ENCODE measurements at places on chromosomes 7 and 10.

GRCh38 chr10:129099992-129100391 is 367.0 kb upstream of the MGMT start:
- DNase-seq = no peak

DNA sequence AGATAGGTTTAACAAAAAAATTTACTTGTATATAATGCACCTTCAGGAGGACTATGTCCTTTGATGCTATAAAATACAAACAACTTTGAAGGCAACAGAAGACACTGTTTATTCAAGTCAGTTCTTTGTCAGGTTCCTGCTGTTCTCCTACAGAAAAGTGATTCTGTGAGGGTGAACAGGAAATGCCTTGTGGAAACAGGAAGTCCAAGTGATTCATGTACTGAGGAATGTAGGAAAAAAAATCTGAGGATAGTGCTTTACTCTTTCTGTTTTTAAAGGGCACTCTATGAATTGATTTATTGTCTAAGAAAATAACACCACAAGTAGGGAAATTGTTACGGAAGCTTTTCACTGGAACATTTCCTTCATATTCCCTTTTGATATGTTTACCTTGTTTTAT is 171.9 kb downstream of the HDAC9 start:
- DNase-seq = no peak

DNA sequence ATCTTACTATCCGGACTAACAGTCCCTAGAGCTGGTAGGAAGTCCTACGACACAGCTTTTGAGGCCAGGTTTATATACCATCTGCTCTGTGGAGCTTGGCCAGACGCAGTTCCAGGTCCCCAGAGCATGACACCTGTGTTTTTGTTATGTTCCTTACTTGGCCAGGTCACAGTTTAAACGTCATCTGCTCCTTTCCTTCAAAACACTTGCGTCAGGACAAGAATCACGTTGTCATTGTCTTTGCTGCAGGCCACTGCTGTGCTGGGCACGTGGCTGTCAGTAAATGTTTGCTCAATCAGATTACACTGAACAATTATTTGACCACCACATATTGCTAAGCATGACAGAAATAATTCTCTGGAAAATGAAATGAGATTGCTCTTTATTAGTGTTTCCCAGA is 23.9 kb downstream of the SLC18A2 start:
- DNase-seq = no peak

DNA sequence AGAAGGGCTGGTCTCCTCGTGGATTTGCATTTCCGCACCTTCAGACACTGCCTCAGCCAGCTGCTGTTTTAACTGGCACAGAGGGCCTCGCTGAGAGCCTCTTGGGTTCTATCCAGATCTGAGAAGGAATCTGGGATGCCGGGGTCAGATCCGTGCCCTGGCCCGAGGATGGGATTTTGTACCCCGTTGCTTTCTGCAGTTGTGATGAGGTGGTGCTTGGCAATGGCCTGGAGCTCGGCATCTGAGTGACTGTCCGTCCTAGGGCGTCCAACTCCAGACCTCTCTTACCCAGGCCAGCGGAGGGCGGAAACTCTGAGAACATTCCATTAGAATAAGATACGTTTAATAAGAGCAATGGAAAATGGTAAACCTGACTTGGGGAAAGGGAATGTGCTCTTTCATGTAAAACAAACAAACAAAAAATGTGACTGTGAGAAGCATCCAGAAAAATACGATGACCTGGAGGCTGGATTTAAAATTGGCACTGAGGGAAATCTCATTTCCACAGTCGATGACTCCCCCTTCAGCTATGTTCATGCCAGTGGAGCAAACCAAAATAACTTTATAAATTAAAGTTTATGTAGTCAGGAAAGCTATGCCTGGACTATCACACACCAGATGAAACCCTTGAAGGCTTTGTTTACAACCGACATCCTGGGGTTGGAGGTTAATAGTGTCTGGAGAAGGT is 39.6 kb downstream of the GRK5 start:
- DNase-seq = no peak

GRCh38 chr7:127189074-127189473 is 63.7 kb downstream of the GRM8 start:
- DNase-seq = no peak

DNA sequence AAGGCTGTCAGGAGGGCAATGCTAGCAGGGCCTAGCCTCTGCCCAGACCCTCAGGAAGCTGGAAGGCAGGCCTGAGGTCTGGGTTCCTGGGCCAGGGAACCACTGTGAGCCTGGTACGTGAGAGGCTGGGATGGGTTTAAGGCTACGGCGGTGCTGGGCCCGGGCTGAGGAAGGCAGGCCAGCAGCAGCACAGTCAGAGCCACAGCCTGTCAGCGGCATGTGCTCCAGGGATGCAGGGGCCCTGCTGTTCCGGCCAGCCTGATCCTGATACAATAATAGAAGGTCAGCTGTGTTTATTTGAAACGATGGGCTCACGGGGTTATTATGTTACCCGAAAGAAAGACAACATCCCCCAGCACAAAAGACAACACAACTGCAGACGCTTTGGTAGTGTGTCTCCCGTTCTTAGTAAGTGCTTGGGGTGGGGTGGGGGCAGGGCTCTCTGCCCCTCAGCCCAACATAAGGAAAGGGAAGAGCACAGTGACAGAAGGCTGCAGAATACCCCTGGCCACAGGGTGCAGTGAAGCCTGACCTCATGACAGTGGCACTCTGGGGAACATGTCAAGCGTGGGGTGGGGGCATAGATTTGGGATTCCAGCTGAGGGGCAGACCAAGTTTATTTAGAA is 95.0 kb downstream of the COL13A1 start:
- DNase-seq = no peak
